ENCODE measurements at places on chromosomes 3 and 15.

DNA sequence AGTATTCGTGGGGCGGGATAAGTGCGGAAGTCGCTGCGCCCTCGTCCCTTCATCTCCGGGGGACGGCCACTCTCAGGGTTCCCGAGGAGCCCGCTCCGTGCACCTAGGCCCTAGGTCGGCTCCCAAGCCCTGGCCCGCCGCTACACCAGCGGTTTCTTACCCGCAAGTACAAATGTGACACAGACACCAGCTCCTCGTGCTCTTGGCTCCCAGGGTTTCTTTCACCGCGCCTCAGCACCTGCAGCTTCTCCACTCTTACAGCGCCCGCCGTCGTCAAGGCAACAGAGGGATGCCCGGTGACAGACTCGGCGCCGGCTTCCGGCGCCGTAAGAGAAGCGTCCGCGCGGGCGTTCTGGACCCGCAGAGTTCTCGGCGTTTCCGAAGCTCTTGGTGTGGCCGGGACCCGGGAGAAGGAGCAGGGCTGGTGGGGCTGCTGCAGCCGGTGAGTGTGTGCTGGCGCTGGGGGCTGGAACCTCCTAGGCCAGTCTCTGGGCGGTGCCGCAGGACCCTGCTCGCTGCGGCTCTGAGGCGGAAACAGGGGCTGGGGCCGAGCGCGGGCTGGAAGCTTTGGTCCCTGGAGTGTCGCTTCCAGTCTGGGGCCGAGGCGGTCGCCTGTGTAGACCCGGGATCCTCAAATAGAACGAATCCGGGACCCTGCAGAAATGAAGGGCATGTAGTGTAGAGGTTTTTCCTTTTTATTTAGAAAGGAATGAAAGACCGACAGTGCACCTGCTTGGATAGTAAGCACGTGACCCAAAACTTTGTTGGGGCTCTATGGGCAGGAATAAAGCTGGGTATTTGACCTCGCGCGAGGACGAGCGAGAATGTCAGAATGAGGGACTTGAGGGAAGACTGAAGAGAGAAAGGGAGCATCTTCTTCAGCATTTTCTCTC is 155.4 kb upstream of the GOLGA6L4 start:
- DNase-seq = peak; percentile 53

DNA sequence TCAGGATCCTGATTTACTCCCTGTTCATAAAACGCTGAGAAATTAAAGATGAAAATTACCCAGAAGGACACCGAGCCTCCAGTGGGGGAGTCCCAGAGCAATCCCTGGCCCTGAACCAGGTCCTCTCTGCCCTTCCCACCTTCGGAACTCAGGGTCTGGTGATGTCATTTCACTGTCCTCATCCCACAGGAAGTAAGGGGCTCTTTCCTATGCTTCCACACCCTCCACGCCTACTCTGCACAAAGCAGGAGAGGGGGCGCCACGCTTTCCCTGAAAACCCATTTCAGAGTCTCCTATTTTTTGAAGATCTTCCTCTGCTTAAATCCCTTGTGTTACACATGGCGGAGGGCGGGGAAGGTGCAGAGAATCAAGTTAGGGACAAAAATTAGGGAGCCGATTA is 18.8 kb downstream of the MEGF11 start:
- DNase-seq = no peak

- no peak for DNase-seq
These were observed 27.7 kb upstream of the SMAD3 start for GRCh38 chr15:67037694-67038093.

GRCh38 chr3:2098398-2099027 is at the start of gene CNTN4:
TSS of gene CNTN4 (plus strand) at chr3:2098866.
- no peak for DNase-seq

- DNase-seq = no peak
These were observed 99.3 kb upstream of the SLC24A5 start for GRCh38 chr15:48021336-48022086.

DNA sequence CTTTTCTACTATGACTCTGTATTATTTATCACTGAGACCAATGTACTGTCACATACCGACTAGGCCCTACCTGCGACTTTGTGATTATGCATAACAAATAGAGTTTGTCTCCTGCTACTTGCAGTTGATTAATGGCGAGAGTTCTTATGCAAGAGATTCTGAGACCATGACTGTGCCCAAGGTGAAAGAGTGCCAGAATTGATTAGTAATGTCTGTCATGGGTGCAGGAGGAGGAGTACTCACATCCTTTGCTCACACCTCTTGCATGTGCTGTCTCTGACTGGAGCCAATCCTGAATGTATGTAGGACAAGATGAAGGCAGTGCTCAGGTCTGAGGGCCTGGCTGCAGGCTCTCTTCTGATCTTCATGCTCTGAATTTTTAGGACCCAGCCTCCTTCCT is 260.7 kb downstream of the THSD4 start:
- no peak for DNase-seq

DNA sequence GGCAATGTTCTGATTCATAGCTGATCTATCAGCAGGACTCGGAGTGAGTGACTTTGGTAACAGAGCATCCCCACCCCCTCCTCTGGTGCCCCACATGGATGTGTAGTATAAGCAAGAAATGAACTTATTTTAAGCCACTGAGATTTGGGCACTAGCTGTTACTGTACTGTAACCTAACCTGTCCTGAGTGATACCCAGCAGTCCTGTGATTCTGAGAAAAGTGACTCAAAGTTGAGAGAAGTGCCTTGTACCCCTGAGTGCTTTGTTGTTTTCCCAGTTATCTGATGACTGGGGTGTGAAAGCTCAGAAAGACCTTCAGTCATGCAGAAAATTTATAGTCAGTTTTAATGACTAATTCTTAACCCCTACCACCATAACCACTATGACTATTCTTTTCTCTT is 439.9 kb upstream of the RBMS3 start:
- DNase-seq = no peak

GRCh38 chr15:65819563-65819960 is 27.5 kb upstream of the DENND4A start:
- no peak for DNase-seq

GRCh38 chr3:177770383-177771230 is 573.3 kb upstream of the TBL1XR1 start:
- DNase-seq = no peak

GRCh38 chr15:90570643-90571042 is 40.9 kb downstream of the CRTC3 start:
- no peak for DNase-seq

DNA sequence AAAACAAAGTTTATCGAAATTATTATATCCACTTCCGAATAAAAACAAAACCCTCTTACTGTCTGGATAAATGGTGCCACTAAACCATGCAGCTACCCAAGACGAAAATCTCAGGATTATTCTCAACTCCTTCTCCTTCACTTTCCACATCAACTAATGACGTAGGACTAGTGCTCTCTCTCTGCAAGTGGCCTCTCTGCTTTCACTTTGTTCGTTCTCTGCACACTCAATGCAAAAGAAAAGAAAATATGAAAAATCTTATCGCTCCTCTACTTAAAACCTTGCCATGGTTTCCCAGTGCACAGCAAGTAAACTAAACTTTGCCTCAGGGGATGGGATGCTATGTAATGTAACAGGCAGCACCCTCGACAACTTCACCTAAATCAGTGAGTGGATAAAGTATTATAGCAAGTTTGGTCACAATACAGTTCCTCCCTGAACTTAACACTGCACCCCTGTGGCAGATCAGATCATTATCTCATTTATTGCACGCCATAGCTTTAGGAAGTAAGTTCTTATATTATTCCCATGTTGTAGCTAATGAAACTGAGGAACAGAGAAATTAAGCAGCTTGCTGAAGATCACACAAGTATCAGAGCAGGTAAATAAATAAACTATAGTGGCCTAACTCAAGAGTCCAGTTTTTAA is 262.7 kb upstream of the GADL1 start:
- DNase-seq = no peak

DNA sequence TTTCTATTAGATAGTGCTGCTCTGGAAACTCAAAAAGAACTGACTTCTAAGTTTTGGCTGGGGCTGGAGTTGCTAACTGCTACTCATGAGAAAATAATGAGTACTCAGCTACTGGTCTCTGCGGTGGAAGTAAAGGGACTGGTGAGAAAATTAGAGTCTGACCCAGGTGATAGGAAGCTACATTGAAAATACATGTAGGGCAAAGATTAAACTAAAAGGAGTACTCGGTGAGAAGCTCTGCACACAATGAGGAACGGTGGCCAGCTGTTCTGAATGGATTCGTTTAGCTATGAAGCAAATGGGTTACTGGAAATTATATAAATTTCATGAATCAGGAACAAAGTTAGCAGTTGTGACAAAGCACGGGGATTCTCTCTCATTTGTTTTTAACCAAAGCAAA is 512.9 kb upstream of the SGO1 start:
- DNase-seq = no peak

DNA sequence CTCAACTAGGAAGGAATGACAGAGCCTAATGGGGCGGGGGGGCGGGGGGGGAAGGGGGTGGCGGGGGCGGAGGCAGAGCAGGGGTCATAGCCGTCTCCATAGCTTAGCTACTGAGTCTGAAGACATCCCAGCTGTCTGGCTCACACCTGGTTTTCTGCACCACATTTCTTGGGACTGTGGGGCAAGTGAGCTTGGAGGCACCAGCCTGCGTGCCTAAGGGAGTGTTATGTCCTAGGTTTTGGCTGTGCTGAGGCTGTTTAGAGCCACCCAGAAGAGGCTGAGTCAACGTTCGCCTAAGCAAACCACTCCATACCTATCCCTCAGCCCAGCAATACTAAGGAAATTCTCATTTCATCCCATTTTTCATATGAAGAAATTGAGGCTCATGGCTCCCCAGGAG is 1.4 kb downstream of the IL17RD start:
- no peak for DNase-seq

- no peak for DNase-seq
These were observed 22.2 kb upstream of the GRIP2 start for GRCh38 chr3:14562121-14562890.

GRCh38 chr3:138234401-138235179 is 47.5 kb downstream of the ARMC8 start:
- no peak for DNase-seq

- no peak for DNase-seq
These were observed 24.1 kb upstream of the RASGRP1 start for GRCh38 chr15:38588672-38589071.

- DNase-seq = no peak
These were observed 900.5 kb downstream of the EPHA3 start for GRCh38 chr3:90007778-90008499.

DNA sequence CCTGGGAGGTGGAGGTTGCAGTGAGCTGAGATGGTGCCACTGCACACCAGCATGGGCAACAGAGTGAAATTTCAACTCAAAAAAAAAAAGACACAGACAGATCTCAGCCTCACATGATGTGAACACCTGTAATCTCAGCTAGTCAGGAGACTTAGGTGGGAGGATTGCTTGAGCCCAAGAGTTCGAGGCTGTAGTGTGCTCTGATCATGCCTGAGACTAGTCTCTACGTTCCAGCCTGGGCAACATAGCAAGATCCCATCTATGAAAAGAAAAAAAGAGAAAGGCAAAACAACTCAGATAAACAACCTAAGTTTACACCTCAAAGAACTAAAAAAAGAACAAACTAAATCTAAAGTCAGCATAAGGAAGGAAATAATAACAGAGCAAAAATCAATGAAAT is 11.0 kb downstream of the SCAPER start:
- DNase-seq = no peak

DNA sequence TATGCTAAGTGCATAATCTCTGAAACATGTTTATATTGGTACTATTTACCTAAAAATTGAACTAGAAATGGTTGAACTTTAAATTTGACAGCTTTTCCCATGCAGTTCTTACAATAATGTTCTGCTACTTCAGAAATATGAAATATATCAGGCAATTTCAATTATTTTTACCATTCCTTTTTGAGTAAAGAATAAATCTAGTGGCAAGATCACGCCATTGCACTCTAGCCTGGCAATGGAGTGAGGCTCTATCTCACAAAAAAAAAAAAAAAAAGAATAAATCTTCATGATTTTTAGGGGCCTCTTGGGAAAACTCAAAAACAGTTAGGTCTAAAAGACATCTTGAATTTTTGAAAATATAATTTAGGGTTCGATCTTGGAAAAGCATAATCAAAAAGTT is 10.6 kb upstream of the DNAAF4 start:
- no peak for DNase-seq

DNA sequence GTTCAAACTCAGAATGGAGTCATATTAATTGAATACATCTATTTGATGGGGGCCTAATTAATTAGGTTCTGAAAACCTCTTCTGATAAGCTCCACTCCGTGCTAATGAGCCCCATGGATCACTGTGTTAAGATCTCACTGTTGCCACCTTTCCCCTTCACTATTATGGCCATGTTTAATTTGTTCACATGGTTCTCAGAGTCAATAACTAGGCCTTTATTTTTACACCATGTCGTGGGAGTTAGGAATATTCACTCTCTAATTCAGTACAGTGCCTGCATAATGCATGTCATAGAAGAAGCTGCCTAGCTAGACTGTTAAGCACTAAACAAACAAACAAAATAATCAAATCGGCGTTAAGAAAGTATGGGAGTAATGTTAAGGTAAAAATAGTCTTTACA is 84.9 kb downstream of the EDEM1 start:
- DNase-seq = no peak

DNA sequence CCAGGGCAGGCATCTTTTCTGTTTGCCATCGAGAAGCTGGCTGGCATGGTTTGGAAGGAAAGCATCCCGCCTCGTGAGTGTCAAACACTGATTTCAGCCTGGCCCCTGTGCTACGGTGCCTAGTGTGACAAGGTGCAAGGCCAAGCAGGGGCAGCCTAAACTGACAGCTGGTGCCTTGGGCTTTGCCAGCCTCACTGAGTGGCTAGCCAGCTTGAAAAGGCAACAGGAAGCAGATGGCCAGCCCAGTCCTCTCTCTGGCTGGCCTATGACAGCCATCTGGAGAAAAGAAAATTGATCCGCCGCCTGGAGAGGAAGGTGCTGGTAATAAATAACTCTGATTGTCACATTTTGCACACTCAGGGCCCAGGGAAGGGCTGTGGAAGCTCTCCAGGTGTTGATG is 52.2 kb downstream of the C3orf85 start:
- no peak for DNase-seq

GRCh38 chr15:55659481-55659880 is 71.3 kb upstream of the PYGO1 start:
- no peak for DNase-seq

DNA sequence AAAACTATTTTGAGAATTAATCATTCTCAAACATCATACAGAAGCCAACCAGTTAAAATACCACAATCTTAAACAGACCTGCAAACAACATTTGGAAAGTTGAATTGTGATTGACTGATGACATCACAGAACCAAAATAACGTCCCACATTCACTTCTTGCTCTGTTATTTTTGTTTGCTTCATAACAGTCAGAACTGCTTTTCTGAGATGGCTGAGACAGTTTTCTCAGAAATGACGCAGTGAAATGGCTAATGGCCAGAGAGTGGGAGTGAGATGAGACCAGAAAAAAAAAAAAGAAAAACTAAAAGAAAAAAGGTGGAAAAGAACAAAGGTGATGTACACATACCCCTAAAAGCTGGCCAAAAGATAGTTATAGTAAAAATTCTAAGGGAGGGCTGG is 1061.2 kb downstream of the FHIT start:
- DNase-seq = no peak

Data from activated T-helper 2 cell treated with anti-CD3 and anti-CD28 coated beads, Interferon-gamma antibody, Interleukin-2, Interleukin-4, amounts not matched to agents 10 μg/mL and 5 μg/mL and 100 μg/mL, durations not matched to agents 14 hours and 24 hours and 36 hours (primary cell).